Stimulated activated CD8-positive, alpha-beta memory T cell treated with anti-CD3 and anti-CD28 coated beads, Interleukin-7, amount 100 ng/mL, for 1 hour (primary cell): ENCODE measurements at places on chromosomes 11 and 22.

DNA sequence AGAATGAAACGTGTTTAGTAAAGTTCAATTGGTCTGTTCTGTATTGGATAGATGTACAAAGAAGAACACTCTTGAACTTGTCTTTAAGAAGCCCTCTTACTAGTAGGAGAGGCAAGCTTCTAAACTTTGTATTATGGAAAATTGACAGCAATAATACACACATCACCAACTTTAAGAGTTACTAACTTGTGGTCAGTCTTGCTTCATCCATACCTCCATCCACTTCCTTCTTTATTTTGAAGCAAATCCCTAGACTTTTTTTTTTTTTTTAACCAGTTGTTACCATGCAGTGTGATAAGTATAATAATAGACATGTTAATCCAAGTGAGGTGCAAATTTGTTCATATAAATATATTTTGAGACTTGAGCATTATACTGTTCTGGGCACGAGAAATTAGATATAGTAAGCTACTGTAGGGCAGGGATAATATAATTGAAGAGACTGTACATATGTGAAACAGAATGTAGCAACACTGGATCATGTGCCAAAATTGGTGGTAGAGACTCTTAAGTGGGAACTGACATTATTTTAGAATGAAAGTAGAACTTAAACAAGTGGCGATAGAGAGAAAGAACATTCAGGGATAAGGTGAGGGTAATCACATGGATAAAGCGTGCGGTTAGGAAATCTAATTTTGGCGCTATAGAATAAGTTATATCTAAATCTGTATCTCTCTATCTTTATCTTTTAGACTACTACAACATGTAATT lies 6.5 kb downstream of the FAR1 start:
- no peak for DNase-seq

DNA sequence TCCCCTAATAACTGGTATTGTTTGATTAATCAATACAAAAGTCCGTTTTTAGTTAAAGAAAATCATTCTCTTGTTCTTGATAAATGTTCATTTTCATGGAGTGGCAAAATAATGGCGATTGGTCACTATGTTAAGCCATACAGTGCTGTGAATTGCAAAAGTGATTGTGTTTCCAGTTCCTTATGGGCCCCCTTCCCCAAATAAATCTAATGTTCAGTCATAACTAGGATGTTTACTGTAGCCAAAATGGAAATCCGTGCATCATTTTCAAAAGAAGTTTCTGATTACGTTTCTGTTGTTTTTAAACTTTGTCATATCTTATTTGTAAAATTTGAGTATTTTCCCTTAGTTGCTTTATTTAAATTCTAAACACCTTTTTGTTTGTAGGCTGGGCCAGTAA lies 845 bp downstream of the RBM7 start:
- no peak for DNase-seq

GRCh38 chr11:46987183-46987582 lies 50.6 kb downstream of the CSTPP1 start:
- no peak for DNase-seq

- no peak for DNase-seq
Observed at GRCh38 chr22:42683578-42684283, 34.5 kb upstream of the CYB5R3 start.

- DNase-seq: no peak
Observed at GRCh38 chr11:94781837-94782236, 13.7 kb downstream of the AMOTL1 start.

DNA sequence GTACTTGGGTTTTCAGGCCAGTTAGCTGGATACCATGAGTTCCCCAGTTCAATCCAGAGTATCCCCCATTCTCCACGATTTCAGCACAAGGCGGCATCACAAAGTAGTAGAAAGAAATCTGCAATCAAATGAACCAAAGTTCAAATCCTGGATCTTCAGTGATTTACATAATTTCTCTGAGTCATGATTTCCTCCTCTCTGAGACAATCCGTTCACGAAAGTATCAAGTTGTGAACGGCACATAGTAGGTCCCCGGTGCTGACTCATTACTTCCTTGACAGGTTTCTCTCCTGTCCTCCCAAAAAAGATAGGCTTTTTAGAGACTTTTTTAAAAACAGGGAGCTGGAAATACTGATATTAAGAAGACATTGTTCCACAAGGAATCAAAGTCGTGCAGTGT lies 69.1 kb upstream of the AKIP1 start:
- DNase-seq: no peak

- DNase-seq: no peak
Observed at GRCh38 chr11:108278546-108278945, 55.7 kb downstream of the ATM start.

- DNase-seq: no peak
Observed at GRCh38 chr11:18580113-18580766, 8.3 kb downstream of the UEVLD start.

- no peak for DNase-seq
Observed at GRCh38 chr11:47353978-47354774, 1.7 kb upstream of the MYBPC3 start.

- no peak for DNase-seq
Observed at GRCh38 chr11:112806876-112807275, 154.3 kb upstream of the NCAM1 start.

GRCh38 chr22:41401781-41402648 lies 20.3 kb downstream of the TEF start:
- no peak for DNase-seq

DNA sequence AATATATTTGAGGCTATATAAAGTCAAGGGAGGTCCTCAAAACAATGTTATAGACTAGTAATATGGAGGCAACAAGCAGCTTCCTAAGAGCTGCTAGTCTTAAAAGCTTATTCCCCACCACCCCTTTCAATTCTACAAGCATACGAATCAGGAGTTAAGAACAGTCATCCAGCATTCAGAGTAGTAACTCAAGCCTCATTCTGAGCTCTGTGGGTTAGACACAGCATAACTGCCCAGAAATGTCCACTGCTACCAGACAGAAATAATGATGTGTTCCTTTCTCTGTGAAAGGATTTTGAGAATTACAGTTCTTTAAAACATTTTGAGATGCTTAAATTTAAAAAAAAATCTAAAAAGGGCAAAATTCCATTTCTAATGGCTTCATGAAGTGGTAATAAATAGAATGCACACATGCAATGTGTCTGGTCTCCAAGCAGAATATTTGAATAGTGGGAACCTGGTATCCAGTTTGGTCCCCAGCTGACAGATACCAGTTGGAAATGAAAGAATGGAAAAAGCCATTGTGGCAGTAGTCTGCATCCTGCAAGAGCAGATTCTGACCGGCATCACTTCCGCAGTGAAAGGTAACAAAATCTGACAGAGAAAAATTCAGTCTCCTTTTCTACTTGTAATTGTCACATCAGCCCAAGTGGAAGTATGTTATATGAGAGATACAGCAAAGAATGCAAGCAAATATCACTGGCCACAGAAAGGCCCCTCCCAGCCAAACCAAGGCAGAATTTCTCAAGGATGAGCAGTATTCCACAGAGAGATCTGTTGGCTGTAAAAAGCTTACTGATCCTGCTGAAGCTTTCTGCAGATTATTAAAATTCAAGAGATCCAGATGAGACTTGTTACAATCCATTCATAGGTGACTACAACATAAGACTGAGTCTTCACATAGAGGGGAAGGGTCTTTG lies 310.8 kb upstream of the PITPNB start:
- no peak for DNase-seq

DNA sequence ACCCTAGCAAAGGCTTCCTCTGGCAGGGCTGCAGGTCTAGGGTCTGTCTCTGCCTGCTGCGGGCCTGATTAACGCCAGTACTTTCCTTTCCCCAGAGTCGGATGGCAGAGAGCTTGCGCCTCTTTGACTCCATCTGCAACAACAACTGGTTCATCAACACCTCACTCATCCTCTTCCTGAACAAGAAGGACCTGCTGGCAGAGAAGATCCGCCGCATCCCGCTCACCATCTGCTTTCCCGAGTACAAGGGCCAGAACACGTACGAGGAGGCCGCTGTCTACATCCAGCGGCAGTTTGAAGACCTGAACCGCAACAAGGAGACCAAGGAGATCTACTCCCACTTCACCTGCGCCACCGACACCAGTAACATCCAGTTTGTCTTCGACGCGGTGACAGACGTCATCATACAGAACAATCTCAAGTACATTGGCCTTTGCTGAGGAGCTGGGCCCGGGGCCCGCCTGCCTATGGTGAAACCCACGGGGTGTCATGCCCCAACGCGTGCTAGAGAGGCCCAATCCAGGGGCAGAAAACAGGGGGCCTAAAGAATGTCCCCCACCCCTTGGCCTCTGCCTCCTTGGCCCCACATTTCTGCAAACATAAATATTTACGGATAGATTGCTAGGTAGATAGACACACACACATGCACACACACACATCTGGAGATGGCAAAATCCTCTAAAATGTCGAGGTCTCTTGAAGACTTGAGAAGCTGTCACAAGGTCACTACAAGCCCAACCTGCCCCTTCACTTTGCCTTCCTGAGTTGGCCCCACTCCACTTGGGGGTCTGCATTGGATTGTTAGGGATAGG lies 18.6 kb downstream of the RSPH14 start:
- no peak for DNase-seq

GRCh38 chr11:14144934-14145333 lies 182.4 kb downstream of the SPON1 start:
- DNase-seq: no peak

- DNase-seq: no peak
Observed at GRCh38 chr11:94326947-94327346, 22.6 kb downstream of the IZUMO1R start.

DNA sequence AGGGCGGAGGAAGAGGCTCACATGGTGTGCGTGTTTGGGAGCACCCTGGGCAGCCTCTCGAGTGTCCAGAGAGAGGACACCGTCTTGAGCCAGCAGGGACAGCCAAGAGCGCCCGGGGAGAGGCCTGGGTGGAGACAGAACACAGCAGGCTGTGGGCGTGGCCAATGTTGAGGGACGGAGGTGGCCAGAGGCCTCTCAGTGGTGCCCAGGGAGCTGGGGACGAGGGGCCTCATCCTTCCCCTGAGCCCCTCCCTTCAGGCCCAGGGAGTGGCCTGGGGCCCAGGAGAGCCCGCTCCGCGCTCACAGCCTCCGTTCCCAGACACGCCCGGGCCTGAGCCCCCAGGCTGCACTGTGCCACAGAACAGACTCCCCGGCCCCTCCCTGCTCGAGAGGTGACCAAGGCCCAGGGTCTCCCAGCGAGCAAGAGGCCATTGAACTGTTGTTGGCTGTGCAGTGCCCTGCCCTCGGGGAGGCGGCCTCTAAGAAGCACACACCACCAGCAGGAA lies 48.4 kb downstream of the CDKN1C start:
- no peak for DNase-seq

DNA sequence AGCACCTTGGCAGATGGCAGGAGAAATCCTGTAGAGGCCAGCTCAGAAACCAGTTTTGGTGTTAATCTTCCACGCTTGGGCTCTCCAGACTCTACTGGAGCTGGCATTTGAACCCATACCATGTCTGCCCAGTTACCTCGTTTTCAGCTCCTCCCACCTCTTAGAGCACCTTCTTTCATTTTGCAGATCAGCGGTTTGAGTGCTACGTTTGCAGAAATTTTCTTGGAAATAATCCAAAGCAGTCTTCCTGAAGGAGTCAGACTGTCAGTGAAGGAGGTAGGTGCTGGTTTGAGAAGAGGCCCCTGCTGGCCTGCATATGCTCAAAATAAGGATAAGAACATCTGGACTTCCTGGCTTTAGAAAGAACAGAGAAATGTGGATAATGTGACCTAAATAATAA lies 13.7 kb downstream of the COA4 start:
- no peak for DNase-seq

GRCh38 chr22:50376085-50376651 lies 33.0 kb downstream of the PPP6R2 start:
- no peak for DNase-seq

DNA sequence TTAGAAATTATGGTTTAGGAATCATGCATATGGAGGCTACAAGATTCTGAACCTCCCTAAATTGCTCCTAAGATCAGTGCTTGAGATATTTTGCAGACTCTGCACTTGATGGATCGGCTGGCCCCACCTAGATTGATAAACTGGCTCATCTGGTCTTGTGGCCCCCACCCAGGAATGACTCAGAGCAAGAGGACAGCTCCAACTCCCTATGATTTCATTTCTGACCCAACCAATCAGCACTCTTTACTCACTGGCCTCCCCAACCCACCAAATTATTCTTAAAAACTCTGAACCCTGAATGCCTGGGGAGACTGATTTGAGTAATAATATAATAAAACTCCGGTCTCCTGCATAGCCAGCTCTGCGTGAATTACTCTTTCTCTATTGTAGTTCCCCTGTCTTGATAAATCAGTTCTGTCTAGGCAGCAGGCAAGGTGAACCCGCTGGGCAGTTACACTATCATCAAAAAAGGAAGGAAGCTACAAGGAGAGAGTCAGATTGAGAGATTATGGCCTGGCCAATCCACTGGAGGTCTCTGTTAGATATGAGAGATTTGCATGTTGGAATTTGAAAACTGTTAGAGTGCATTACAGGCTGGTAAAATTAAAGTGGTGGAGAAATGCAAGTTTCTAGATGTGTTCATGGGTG lies 245.8 kb downstream of the CSNK2A3 start:
- no peak for DNase-seq

- no peak for DNase-seq
Observed at GRCh38 chr11:10515418-10515817, 25.6 kb downstream of the RNF141 start.

DNA sequence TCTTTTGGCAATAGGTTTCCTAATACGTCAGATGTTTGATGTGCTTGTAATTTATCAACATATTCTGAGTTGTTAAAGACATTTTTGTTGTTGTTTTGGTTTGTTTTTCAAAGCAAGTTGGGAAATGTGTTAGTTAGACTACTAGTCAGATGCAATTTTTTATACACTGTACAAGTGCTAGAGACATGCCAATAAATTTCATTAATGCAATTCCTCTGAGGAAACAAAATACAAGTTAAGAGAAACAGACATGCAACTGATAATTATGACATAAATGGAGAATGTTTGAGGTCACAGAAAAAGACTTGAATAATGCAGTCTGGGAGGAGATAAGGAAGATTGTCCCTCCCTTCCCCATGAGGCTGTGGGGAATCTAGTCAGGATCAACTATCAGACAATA lies 5.9 kb downstream of the OR51T1 start:
- DNase-seq: no peak
